Stomach (tissue), 19 donors: ENCODE measurements at places on chromosomes 7 and 10. TPM values are rescaled to one million over a fixed set of nuclear protein-coding genes. Genes with fewer than 3 reads are reported as not detected.

GRCh38 chr10:107169516-107169915 is 5.0 kb upstream of the SORCS1 start:
- DNase-seq, result no peak

- DNase-seq, result peak; percentile 87
Observed at GRCh38 chr10:35635576-35635975, 6.5 kb downstream of the FZD8 start.

GRCh38 chr7:133484086-133484485 is 231.2 kb downstream of the EXOC4 start:
- DNase-seq, result no peak

GRCh38 chr10:123378302-123378701 is 224.1 kb downstream of the BUB3 start:
- no peak for DNase-seq

DNA sequence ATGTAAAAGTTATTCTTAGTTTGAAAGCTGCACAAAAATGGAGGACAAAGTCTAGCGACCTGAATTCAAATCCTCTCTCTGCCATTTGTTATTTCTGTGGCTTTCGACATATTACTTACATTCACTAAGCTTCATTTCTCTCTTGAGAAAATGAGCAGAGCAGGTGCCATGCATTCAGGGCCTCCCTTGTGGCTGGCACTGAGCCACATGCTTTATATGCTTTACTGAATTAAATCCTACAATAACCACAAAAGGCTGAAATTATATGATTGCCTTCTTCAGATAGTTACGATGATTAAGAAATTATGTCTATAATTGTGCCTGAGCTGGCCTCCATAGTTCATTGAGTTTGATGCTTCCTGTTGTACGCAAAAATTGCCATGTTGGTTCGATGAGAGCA is 98.7 kb downstream of the NPSR1 start:
- no peak for DNase-seq

DNA sequence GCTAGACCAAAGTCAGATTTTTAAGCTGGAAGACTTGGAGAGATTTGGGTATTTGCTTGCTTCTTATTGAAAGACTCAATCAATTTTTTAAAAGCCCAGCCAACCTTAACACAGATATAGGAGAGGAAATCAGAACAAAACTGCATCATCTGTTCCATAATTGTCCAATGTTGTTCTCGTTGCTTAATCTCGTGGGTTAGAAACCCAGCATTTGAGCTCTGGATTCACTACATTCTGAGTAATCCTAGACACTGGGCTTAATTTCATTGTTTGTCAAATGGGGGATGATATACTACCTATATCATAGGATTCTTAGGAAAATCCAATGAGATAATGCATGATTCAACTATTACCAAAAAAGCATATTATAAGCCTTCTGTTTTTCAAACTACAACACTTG is 48.9 kb downstream of the CALD1 start:
- no peak for DNase-seq

GRCh38 chr7:22319424-22320403 is 37.2 kb downstream of the RAPGEF5 start:
- DNase-seq, result no peak

- no peak for DNase-seq
Observed at GRCh38 chr7:79458796-79459195, 5.3 kb upstream of the MAGI2 start.

DNA sequence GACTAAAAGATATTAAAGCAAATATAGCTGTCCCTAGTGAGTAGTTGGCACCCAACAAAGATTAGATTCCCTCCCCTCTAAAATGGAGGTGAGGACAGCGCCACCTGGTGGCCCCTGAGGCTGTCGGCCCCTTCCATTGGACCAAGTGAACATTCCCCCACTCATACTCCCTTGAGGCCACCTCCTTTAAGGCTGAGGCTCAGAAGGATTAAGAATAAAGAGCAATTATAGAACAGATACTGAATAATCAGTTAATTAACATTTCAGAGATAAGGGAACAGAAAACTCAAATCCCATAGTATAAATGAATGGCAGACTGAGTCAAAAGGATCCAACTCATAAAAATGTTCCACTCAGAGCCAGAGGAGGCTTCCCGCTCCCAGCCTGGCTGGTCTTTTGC is 130.4 kb upstream of the GHITM start:
- DNase-seq, result no peak

GRCh38 chr10:123295644-123296043 is 141.4 kb downstream of the BUB3 start:
- no peak for DNase-seq

DNA sequence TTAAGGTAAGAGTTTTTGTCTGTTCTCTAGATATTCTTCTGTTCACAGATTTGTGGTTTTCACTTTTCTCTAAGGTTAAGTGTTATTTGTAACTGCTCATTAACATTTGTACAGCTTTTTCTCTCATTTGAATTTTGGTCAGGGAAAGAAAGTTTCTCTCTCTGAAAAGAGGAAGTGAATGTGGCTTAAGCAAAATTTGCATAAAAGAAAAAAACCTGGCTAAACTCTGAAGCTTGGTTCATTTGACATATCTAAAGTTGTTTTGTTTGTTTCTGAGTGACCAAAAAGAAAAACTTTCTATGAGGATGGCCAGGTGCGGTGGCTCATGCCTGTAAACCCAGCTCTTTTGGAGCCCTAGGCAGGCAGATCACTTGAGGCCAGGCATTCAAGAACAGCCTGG is 22.0 kb upstream of the SLC26A4 start:
- DNase-seq, result no peak

GRCh38 chr7:104795086-104795485 is 218.9 kb upstream of the KMT2E start:
- no peak for DNase-seq

DNA sequence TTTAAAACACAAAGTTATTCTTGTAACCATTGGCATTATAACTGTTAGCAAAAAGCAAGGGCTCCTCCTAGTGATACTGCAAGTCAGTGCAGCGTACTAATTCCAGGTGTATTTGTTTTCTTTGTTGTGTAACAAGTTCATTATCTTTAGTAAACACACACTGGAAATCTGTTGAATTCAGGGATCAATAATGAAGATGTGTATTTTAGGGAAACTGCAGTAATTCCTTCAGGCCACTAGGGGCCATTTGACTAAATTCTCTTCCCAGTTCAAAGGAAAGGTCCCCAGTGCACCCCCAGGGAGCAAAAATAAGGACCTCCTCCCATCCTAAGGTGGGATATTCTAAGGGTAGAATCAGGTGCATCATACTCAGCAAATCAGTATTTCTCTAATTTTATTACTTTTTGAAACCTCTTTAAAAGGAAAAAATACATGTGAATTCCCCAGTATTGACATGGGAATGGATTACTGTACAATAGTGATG is 158.6 kb upstream of the LYZL1 start:
- DNase-seq, result no peak

DNA sequence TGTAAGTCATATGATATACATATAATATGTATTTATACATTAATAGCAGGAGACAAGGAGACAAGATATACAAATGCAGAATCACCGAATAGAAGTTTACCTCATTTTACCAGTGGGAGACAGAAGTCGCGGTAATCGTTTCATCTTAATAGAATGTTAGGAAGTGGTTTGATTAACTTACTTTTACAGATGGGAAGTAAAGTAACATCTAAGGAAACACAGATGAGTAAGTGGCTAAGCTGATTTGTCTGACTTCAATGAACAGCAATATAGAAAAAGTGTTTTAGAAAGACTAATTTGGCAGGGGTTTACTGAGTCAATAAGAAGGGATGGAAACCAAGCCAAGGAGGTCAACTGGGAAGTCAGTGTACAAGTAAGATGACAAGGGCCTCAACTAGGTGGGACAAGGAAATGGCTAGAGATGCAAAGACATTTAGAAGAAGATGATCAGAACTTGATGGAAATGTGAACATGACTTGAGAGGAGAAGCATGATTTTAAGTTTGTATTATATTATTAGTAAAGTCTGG is 36.2 kb upstream of the FAM133B start:
- no peak for DNase-seq

GRCh38 chr7:33928986-33929385 is 23.6 kb downstream of the BMPER start:
- no peak for DNase-seq

DNA sequence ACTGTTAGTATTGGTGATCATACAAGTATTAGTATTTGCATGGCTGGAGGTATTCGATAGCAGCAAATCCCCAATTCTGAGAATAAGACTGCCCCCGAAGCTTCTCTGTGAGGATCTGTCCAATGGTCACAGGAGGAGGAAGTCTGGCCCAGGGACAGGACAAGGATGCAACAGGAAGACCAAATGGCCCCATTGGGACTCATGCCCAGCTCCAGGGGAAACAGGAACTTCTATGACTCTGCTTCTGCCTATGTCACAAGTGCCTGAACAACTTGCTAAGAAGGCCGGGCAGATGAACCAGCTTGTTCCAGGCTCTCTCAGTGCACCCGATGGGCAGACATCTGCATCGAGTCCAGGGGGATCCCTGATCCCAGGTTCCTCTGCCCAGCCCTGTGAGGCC is 172.0 kb upstream of the GRB10 start:
- no peak for DNase-seq

GRCh38 chr10:924524-924859 is 7.0 kb downstream of the LARP4B start:
- DNase-seq, result no peak

DNA sequence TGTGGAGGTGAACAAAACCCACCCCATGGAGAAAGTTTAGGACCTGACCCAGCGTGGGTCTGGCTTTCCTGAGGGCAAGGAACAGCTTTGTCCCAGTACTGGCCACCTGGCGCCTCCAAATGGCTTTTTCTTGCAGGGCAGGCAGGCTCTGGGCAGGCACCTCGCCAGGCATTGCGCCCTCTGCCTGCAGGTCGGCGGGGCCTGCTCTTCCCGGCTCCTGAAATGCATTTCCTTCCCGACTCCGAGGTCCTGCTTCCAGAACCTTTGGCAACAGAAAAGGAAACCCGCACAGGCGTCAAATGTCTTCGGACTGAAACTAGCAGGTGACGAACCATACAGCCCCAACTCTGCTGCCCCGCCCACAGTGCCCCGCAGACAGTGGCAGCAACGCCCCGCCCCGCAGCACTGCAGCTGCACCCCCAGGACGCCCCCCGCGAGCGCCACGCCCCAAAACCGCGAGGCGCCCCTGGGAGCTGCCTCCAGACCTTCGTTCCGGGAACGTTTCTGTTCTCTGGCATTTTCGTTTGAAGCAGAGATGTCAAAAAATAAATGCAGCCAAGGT is 65.5 kb downstream of the C10orf143 start:
- no peak for DNase-seq

DNA sequence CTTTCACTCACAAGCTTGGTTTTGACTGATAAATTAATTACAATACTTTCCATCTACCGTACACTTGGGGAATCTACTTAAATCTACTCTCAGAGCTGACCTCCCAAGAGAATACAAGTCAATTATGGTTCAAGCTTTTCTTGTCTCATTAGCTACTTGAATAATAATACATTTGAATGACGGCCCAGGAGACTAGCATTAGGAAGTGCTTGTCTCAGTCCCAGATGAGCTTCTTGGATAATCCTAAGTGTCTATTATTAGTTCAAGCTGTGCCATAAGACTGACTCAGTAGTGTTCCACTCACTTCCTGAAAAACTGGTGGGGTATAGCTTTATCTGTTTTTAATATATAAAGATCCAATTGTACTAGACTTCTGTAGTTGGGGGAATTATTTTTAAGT is 100.2 kb downstream of the GNAT3 start:
- no peak for DNase-seq

DNA sequence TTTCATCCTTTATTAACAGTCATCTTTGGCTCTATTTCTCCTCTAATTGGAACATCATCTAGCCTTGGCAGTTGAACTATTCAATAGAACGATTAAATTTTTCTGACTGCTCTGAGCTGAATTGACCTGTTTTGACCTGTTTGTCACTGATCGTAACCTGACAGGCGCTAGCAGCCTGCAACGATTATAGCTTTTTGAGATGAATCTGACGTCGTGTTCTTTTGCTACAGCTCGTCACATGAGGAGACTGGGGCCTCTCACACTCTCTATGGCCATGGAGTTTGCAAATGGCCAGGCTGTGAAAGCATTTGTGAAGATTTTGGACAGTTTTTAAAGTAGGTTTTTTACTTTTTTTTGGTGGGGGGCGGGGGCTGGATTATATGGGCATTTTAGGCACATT is 229.8 kb downstream of the FOXP2 start:
- DNase-seq, result no peak

DNA sequence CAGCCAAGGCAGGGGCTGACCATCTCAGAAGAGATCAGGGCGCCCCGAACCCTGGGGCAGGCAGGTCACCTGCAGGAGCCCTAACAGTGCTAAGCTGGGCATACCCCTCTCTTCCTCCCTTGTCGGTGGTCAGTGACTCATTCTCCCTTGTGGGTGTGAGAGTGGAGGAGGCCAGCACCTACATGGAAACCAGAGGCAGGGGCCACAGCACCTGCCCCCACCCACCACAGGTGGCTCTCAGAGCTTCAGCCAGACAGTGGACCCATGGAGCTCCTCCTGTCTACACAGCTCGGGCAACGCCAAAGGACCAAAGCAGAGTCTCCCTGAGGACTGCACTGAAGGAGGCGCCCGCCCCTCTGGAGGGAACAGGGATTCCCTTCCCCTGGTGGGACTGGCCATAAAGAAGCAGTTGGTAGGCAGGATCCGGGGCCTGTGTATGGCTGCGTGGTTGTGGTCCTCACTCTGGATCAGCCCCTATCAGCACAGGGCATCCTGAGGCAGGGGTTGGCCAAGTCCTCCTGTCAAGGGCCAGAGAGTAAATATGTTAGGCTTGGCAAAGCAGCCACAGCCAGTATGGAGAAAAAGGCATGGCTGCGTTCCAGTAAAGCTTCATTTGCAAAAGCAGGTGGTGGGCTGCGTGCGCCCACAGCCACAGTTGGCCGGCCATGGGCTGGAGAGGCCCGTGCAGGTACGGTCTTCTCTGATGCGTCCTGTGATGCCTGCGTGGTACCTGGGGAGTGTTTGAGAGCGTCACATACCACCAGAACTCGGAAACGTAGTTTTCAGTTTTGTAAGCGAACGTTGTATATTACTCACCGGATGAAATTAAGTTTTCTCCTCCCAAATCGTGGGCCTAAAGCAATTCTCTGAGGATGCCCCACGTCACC is 198.2 kb downstream of the EBF3 start:
- DNase-seq, result peak; percentile 20

- no peak for DNase-seq
Observed at GRCh38 chr7:40714363-40715052, 579.7 kb downstream of the SUGCT start.

PLEKHS1 gene
- polyA plus RNA-seq, result 1.1 TPM

ZDHHC6 gene
- 31.4 TPM for polyA plus RNA-seq

FAM25G gene
- polyA plus RNA-seq, result not detected

AKAP9 gene
- polyA plus RNA-seq, result 13.8 TPM

NRP1 gene
- polyA plus RNA-seq, result 5.3 TPM

CPA2 gene
- 62.8 TPM for polyA plus RNA-seq

VPS26A gene
- 22.6 TPM for polyA plus RNA-seq

ADRB1 gene
- 0.50 TPM for polyA plus RNA-seq

SPDYE5 gene
- not detected for polyA plus RNA-seq

ST8SIA6 gene
- 0.08 TPM for polyA plus RNA-seq

LHPP gene
- 16.6 TPM for polyA plus RNA-seq

ANK3 gene
- 6.7 TPM for polyA plus RNA-seq

SMO gene
- 1.1 TPM for polyA plus RNA-seq

OR6V1 gene
- not detected for polyA plus RNA-seq

SLC18A2 gene
- polyA plus RNA-seq, result 0.43 TPM
